ENCODE measurements at places on chromosomes 3 and 15. TPM values are rescaled to one million over a fixed set of nuclear protein-coding genes. Genes with fewer than 3 reads are reported as not detected.
A peak's percentile ranks its signal among the peaks of the same experiment; 100 is the strongest.

DNA sequence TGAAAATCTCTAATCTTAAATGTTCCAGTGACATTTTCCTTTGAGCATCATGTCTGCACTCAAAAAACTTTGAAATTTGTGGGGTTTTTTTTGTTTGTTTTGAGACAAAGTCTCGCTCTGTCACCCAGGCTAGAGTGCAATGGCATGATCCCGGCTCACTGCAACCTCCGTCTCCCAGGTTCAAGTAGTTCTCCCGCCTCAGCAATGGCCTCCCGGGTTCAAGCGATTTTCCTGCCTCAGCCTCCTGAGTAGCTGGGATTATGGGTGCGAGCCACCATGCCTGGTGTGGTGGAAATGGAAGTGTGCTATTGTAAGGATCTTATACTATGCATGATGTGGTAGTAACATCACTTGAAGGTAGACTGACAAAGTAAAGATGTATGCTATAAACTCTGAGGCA, 42.5 kb downstream of the TKT start:
- H3K4me3 ChIP-seq, result no peak overlapping the region
- H3K27me3 ChIP-seq, result no peaks in the 10 kb centered on the region
- no peak for DNase-seq
- H3K36me3 ChIP-seq, result no peaks in the 10 kb centered on the region
- H3K27ac ChIP-seq, result no peak overlapping the region
- peaks cover 2% of the 10 kb centered on the region for H3K4me1 ChIP-seq

GRCh38 chr15:100728371-100729201, 126.2 kb downstream of the ASB7 start:
- no peak overlapping the region for H3K27ac ChIP-seq
- no peak overlapping the region for H3K4me3 ChIP-seq
- no peaks in the 10 kb centered on the region for H3K4me1 ChIP-seq
- DNase-seq, result no peak
- H3K36me3 ChIP-seq, result no peaks in the 10 kb centered on the region
- peaks cover 21% of the 10 kb centered on the region for H3K27me3 ChIP-seq

- DNase-seq, result no peak
- H3K36me3 ChIP-seq, result no peaks in the 10 kb centered on the region
- H3K27me3 ChIP-seq, result peaks cover 46% of the 10 kb centered on the region
Measured at GRCh38 chr3:39463269-39463668, 4.2 kb upstream of the MOBP start.

GRCh38 chr15:59812250-59812870, 123.2 kb upstream of the BNIP2 start:
- H3K27me3 ChIP-seq, result peaks cover 4% of the 10 kb centered on the region
- H3K36me3 ChIP-seq, result peaks cover 2% of the 10 kb centered on the region
- H3K27ac ChIP-seq, result peak overlapping the region; percentile 59
- DNase-seq, result no peak
- peaks cover 20% of the 10 kb centered on the region for H3K4me1 ChIP-seq

GRCh38 chr3:132380920-132381319, 36.4 kb upstream of the DNAJC13 start:
- H3K27me3 ChIP-seq, result peaks cover 46% of the 10 kb centered on the region
- no peak for DNase-seq
- H3K4me1 ChIP-seq, result no peaks in the 10 kb centered on the region
- H3K36me3 ChIP-seq, result peaks cover 2% of the 10 kb centered on the region
- H3K27ac ChIP-seq, result no peak overlapping the region

DNA sequence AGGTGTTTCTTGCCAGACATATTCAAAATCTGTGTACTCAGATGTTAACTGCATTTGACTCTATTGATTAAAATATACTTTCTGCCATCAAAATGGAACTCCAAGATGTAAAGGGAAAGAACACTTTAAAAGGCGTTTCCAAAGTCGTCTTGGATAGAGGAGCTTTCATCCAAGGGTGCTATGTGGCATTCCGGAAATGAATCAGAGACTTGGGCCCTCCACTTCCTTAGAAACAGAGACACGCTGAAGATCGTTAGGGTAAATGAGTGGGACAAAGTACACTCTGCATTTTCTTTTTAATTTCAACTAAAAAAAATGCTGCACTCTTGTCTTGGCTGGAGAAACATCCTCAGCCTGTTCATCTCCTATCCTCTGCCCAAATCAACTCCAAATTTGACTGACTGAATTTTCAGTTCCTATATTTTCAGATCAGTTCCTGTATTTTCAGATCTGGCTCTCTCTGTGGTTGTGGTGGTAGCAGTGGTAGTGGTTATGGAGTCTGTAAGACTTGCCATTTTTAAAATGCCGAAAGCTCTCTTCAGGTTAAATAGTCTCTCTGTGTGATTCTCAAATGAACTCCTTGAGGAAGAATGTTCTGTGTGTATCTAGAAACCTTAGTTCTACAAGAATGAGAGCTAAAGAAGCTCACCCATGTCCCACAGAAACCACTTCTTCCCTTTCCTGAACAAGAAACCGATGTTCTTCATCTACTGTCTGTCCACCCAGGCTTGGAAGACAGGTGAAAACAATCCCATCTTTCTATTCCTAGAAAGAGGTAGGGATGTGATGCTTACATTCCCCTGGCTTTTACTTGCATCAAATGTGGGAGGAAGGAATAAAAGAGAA, 156.8 kb upstream of the ICE2 start:
- no peaks in the 10 kb centered on the region for H3K36me3 ChIP-seq
- H3K4me3 ChIP-seq, result peak overlapping the region; percentile 36
- H3K27me3 ChIP-seq, result no peaks in the 10 kb centered on the region
- no peak for DNase-seq

DNA sequence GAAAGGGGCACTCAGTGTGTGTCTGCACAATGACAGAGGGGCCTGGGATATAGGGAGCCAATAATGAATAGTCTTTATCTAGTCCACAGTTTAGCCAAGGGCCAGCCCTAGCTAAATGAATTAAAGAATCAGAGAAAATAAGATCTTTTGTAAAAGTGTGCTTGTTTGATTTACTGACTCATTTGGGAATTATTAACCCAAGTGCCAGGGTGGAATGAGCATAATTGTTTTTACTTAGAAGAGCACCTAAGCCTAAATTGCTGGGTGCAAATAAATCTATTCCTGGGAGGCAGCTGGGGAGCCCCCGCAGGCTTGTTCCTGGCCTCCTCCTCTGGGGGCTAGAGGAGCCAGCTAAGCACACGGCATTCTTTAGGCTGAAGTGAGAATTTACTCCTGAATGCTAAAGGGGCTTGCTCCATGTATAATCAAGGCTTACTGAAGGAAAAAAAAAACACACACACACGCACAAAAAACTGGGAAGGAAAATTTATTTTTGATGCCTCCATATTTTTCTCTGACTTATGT, 405.3 kb upstream of the SUCLG2 start:
- H3K27ac ChIP-seq, result no peak overlapping the region
- DNase-seq, result no peak
- H3K4me3 ChIP-seq, result no peak overlapping the region
- H3K36me3 ChIP-seq, result peaks cover 3% of the 10 kb centered on the region

DNA sequence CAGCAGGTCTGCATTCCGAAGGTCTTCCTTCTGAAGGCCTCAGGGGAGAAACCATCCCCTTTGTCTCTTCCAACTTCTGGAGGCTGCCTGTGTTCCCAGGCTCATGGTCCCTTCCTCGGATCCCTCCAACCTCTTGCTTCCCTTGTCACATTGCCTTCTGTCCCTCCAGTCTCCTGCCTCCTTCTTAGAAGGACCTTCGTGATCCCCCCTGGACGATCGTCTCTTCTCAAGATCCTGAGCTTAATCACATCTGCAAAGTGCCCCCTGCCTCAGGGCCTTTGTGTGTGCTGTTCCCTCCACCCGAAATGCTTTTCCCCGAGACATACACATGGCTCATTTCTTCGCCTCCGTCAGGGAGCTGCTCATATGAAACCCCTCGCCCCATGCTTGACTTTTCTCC, 505.8 kb downstream of the SHQ1 start:
- H3K27me3 ChIP-seq, result no peaks in the 10 kb centered on the region
- no peak overlapping the region for H3K4me3 ChIP-seq
- no peaks in the 10 kb centered on the region for H3K36me3 ChIP-seq
- no peak overlapping the region for H3K27ac ChIP-seq
- H3K4me1 ChIP-seq, result peaks cover 16% of the 10 kb centered on the region

DNA sequence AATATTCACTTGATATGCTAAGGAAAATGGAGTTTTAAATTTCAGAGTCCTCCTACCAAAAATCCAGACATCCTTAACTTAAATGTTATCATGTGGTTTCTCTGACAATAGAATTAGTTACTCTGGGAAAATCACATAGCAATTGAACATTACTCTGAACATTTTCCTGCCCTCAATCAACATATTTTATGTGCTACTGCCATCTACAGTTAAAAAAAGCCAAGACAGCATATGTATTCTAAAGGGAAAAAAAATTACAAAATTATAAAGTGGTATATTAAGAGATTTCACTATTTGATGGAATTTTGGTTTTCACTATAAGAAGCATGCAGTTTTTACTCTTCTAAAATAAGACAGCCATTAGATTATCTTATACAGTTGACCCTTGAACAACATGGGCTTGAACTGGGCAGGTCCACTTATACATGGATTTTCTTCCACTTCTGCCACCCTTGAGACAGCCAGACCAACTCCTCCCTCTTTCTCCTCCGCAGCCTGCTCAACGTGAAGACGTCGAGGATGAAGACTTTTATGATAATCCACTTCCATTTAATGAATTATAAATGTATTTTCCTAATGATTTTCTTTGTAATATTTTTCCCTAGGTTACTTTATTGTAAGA, 122.3 kb downstream of the ATP1B3 start:
- no peak for DNase-seq
- H3K36me3 ChIP-seq, result peaks cover 3% of the 10 kb centered on the region
- no peaks in the 10 kb centered on the region for H3K27me3 ChIP-seq
- no peak overlapping the region for H3K4me3 ChIP-seq
- H3K27ac ChIP-seq, result no peak overlapping the region

DNA sequence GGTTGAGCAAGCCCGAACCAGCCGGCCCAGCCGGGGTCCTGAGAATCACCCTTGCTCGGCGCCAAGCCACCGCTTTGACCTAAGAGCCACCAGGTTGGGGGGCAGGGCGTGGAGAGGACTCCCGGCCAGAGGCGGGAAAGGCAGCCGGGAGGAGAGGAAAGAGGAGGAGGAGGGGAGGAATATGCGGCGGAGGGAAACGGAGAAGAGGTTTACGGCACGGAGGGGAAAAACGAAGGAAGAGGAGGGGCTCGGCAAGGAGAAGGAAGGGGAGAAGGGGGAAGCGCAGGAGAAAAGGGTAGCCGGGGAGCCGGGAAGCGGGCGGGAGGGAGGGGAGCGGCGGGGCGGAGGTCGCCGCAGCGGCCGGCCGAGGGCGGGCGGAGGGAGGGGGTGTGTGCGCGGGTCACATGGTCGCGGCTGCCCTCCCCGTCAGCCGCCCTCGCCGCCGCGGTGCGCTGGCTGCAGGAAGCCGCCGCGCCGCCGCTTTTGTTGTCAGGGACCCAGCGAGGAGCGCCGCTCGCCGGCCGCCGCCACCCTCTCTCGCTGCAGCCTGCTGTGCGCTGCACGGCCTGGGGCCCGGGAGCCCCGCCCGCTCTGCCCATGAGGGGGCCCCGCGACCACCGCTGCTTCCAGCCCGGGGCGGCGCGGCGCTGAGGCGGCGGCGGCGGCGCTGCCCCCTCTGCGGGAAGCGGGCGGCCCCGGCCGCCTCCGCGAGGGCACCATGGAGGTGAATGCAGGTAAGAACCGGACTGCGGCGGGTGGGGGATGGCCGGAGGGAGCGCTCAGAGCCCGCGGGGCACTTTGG, at the start of gene NR1D2:
Gene NR1D2, plus strand, starts transcription at position 426 of the 802 bp plus-strand sequence. Its CDS starts 293 bp downstream, at position 719.
- H3K27ac ChIP-seq, result peak within 1 kb of the TSS; percentile 86
- peaks cover 36% of the 10 kb centered on the region for H3K4me1 ChIP-seq
- peak; percentile 86 for DNase-seq

- peak overlapping the region; percentile 85 for H3K4me3 ChIP-seq
- peaks cover 20% of the 10 kb centered on the region for H3K4me1 ChIP-seq
- H3K27ac ChIP-seq, result peak overlapping the region; percentile 76
- H3K36me3 ChIP-seq, result no peaks in the 10 kb centered on the region
- DNase-seq, result no peak
Measured at GRCh38 chr15:56468401-56468800, 3.5 kb upstream of the MNS1 start.

- H3K27ac ChIP-seq, result no peak overlapping the region
- peaks cover 28% of the 10 kb centered on the region for H3K27me3 ChIP-seq
- DNase-seq, result no peak
- no peaks in the 10 kb centered on the region for H3K4me1 ChIP-seq
- H3K4me3 ChIP-seq, result no peak overlapping the region
- H3K36me3 ChIP-seq, result peaks cover 2% of the 10 kb centered on the region
Measured at GRCh38 chr3:178485756-178486155, 50.5 kb upstream of the KCNMB2 start.

GRCh38 chr3:16848007-16848406, 36.7 kb upstream of the PLCL2 start:
- no peak for DNase-seq
- peak overlapping the region; percentile 27 for H3K27ac ChIP-seq
- peaks cover 3% of the 10 kb centered on the region for H3K36me3 ChIP-seq
- no peaks in the 10 kb centered on the region for H3K27me3 ChIP-seq

DNA sequence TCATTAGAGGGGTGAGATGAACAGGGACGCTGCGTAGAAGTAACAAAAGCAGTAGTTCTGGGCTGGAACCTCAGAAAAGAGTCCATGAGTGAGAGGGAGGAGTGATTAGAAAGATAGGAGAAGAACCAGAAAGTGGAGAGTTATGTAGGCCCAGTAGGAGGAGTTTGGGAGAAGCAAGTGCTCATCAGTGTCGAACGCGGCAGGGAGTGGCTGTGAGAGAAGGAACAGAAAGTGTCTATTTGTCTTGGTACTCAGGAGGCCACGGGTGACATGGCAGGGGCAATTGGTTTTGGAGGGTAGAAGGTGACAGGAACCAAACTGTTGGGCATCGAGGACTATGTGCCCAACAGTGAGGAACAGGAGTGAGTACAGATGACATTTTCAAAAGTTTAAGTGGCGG, 1.3 kb upstream of the INSYN1 start:
- no peak for DNase-seq
- peaks cover 42% of the 10 kb centered on the region for H3K27me3 ChIP-seq
- peaks cover 16% of the 10 kb centered on the region for H3K36me3 ChIP-seq

DNA sequence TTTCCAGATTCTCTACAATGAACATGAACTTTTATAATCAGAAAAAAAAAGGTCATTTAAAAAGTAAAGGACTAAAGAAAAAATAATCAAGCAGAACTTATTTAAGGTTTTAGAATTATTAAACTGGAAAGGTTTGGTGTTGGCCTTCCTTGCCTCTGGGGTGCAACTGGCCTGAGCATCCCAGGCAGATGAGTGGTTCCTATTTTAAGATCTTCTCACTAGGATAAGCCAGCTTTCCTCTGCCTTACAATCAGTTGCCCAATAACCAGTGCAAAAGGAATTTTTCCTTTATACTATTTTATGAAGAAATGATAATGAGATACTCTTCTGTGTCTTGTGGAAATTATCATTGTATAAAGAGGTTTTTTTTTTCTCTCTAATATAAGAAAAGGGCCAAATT, 56.6 kb downstream of the SEC22A start:
- H3K4me3 ChIP-seq, result no peak overlapping the region
- H3K27me3 ChIP-seq, result no peaks in the 10 kb centered on the region
- peaks cover 10% of the 10 kb centered on the region for H3K4me1 ChIP-seq
- DNase-seq, result no peak
- peaks cover 8% of the 10 kb centered on the region for H3K36me3 ChIP-seq

POPDC2 gene
- total RNA-seq, result 4.2 TPM

MESP2 gene
- total RNA-seq, result not detected

GOLGA8G gene
- total RNA-seq, result not detected

LRRK1 gene
- 2.1 TPM for total RNA-seq
